Posterior cingulate gyrus (tissue), 11 donors: ENCODE measurements at places on chromosomes 11 and 22.

GRCh38 chr11:96483374-96483955, 93.7 kb downstream of the JRKL start:
- no peak for DNase-seq

GRCh38 chr11:122743949-122744348, 88.4 kb downstream of the UBASH3B start:
- DNase-seq, result no peak

DNA sequence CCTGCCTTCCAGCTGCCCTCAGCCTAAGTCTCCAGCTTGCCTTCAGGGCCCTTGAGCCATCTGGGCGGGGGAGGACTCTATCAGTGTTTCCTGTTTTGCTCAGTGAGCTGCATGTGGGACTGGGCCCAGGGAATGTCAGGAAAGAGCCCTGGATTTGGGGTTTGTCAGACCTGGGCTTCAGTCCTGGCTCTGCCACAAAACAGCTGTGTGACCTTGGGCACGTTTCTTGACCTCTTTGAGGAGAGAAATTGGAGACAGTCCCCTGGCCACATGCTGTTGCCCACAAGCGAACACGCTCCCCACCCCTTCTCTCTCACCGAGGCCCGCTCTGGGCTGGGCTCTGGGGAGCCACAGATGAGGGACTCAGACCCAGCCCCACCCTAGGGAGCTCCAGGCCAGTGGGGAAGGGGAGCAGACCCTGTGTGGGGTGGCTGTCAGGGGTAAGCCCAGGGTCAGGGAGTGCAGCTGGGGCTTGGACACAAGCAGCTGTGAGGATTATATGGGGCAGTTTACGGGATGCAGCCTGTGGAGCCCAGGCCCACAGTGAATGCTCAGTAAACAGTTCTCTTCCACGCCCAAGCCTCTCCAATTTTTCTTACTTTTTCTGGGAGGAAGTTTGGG, 12.3 kb downstream of the MYO7A start:
- DNase-seq, result no peak

DNA sequence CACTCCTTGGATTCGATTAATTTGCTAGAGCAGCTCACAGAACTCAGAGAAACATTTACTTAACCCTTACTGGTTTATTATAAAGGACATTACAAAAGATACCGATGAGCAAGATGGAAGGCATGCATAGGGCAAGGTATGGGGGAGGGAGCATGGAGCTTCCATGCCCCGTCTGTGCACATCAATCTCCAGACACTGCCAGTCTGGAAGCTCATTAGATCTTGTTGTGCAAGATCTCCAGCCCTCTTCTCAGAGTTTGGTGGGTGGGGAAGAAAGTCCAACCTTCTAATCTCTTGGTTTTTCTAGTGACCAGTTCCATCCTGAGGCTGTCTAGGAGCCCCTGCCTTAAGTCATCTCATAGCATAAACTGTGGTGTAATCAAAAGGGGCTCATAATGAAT, 190.7 kb downstream of the UVRAG start:
- DNase-seq, result no peak

DNA sequence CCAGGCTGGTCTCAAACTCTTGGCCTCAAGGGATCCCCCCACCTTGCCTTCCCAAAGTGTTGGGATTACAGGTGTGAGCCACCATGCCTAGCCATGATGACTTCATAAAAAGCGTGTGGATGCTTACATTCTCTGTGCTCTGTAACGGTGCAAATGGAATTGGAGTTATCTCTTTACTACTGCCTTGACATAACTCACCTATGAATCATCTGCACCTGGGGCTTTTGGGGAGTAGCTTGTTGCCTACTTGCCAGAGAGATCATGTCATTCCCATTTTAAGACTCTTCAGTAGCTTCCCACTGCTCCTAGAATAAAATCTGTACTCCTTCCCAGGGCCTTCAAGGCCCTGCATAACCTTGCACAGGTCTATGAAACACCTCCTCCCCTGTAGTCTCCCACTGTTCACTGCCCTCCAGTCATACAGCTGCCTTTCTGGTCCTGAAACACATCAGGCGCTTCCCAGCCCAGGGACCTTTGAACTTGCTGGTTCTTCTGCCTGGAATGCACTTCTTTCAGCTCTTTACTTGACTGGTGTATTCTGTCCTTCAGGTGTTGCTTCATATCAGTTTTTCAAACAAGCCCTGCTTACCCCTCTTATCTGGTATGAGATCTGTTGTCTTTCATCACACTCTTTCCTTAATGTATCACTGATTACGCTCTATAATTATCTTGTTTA, 19.6 kb upstream of the MOGAT2 start:
- DNase-seq, result no peak

- no peak for DNase-seq
These were observed 21.6 kb upstream of the SUSD2 start for GRCh38 chr22:24159650-24160049.

DNA sequence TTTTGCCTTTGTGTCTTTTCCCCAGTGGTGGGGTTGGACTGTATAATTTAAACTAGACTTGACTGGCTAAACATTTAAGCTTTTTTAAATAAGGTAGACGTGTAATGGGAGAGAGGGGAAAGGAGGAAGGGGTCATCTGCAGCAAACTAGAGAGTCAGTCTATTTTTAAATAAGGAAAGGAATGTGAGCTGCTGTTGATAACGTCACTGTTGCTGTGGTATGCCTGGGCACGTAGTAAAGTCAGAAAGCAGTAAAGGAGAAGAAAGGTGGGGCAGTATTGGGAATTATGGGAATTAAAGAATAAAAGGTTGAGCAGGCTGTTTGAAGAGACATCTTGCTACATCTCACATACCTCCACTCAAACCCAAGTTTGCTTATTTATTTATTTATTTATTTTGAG, 80.4 kb upstream of the FSHB start:
- DNase-seq, result no peak

DNA sequence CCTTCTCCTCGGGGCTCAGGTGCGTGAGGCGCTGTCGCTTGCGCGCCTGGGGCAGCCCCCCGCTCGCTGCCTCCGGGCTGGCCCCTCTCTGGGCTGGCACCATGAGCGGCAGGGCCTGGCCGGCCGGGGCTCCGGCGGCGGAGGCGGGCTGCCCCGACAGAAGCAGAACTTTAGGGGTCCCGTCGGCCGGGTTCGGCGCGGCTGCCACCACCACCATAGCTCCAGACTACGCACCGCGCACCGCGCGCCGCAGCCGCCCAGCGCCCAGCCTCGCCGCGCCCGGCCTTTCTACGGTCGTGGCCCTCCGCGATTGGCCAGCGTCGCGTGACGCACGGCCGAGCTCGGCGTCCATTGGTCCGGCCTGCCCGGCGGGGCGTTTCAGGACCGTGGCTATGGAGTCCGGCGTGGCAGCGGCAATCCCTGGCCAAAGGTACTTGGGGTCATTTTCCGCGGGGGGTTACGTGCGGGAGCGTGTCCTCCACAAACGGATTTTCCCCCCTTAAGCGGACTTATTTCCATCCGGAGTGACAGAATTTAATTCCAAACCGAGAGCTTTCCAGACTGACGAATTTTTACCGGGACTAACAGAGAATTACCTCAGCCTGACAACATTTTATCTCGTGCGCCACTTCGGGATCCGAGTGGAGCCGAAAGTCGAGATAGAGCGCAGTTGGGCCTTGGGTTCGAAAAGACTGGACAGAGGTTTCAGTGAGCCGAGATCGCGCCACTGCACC, at the start of gene XBP1:
Gene XBP1, minus strand, starts transcription at position 262 of the 734 bp plus-strand sequence.
- DNase-seq, result peak; percentile 97

DNA sequence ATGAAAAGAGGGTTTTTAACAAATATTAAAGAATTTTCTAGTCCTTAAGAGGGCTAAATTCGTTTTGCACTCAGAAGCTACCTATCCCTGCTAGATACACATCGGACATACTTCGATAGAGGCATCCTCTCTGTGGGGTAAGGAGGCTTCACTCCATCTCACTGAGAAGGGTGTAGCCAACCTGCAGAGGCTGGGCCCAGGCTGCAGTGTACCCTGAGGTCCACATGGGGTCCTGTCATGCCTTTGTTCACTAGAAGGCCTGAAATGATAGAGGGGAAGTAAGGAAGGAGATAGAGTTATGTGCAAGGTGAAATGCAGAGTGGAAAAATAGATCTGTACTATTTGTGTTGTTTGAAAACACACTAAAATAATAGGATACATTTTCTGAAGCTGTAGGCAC, 45.6 kb downstream of the IGSF9B start:
- DNase-seq, result no peak

DNA sequence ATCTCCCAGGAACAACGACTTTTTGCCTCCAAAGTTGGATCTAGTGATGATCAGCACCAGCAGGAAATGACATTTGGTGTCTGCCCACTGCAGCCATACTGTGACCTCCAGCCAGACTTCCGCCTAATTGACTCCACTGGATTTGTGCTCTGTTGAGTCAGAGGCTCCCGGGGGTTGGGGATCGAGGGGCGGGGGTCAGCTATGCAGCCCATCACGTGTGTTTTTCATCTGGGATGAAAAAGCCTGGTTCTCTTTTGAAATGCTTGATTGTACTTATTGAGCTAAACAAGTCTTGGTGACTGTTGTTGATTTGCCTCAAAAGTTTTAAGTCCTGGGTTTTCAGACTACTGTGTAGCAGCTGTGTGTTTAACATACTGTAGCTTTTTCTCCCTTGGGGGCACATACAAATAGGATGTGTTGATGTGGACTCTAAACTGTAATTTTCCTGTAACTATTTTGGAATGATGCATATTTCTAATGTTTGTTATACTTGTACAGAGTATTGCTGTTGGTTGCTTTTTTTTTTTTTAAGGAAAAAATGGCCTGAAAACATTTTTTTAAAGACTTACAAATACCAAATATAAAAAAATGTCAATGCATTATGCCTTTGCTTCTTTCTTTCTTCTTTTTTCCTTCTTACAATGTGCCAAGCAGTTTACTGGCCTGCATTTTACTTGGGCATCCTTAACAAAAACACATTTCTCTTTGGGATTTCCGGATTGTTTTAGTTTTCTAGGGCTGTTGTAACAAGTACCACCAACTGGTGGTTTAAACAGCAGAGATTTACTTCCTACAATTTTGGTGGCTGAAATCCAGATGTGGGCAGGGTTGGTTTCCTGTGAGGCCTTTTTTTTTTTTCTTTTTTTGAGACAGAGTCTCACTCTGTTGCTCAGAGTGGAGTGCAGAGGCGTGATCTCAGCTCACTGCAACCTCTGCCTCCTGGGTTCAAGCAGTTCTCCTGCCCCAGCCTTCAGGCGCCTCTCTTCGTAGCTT, 46.1 kb upstream of the OR4B1 start:
- DNase-seq, result no peak

GRCh38 chr11:78293536-78293935, 104.8 kb downstream of the USP35 start:
- DNase-seq, result no peak

- no peak for DNase-seq
These were observed 27.9 kb downstream of the CABIN1 start for GRCh38 chr22:24039046-24039445.

DNA sequence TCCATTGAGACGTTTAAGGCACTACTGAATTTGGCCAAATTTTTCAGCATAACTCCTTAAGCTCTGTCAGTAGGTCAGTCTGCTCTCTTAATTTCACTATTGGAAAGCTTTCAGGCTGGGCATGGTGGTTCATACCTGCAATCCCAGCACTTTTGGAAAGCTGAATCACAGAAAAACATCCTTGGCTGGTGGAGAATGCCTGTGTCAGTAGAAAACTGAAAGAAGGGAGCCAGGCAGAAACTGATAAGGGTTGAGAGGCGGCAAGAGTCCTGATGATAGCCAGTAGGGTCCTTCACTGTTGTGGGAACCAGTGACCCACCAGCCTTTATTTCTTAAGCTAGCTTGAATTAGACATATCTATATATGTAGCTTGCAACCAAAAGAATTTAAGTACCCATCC, 22.6 kb downstream of the NEU3 start:
- no peak for DNase-seq

DNA sequence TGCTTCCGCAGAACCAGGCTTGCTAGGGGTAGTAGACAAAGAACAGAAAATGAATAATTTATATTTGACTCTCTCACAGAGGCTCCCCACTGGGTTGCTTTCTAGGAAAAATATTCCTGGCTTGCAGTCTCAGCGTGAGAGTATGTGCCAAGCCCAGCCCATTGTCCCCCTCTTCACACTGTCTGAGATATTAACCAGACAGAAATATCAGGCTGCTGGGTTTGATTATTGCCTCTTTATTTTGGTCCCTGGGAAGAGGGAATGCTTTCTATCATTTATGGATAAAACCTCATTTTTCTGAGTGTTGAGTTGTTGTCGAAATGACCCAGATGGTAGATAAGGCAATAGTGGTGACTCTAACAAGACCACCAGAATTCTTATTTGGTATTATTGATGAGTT, 367.9 kb downstream of the METTL15 start:
- DNase-seq, result no peak

DNA sequence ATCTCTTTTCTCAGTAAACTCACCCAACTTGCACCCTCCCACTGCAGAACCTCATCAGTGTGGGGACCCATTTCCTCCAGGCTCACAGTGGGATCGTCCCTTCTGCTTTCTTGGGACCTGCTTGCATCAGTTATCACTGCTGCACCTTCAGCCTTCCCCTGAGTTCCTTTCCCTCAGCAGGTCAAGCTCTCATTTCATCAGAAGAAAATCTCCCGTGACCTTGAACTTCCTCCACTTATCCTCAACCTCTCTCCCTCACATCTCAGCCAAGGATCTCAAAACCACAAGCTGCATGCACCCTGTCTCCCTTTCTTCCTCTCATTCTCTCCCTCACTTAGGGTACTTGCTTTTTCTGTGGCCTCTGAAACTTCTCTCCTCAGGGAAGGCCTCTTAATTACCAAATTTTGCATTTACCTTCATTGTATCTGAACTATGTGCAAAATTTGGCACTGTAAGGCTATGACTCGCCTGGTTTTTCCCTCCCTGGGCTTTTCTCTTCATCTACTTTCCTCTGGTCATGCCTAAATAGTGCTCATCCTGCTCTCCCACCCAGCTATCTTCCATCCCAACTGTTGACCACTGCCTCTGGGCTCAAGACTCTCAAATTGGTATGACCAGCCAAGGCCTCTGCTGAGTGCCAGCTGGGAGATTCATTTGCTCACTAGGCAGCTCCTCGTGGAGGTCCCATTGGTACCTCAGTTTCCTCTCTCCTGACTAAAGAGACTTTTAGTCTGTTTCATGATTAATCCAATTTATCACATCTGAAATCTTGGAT, 2.7 kb upstream of the RCE1 start:
- no peak for DNase-seq

GRCh38 chr11:691710-692590, 3.1 kb downstream of the DEAF1 start:
- DNase-seq, result no peak

GRCh38 chr22:27993201-27993635, 74.2 kb upstream of the PITPNB start:
- DNase-seq, result no peak

DNA sequence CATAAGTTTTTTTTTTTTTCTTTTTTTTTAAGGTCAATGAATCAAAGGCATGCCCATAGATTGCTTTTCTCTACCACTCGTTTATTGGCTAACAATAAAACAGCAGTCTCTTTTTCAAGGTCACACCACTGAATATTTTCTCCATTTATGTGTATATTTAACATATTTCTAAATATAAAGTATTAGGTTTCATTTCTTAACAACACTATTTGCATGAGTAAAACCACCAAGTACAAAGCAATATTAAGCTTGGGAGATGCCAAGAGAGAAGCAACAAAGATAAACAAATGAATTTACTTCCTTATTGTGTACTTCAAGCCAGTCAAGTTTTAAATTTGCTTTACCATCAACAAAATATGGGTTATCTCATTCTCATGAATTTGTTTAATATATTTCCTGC, 708.9 kb upstream of the CCDC179 start:
- no peak for DNase-seq

GRCh38 chr11:77091146-77091940, 11.3 kb upstream of the OMP start:
- DNase-seq, result peak; percentile 85
